ENCODE measurements at places on chromosomes 4 and X.

- DNase-seq, result no peak
Measured at GRCh38 chr4:1903035-1903434, 31.8 kb downstream of the NSD2 start.

DNA sequence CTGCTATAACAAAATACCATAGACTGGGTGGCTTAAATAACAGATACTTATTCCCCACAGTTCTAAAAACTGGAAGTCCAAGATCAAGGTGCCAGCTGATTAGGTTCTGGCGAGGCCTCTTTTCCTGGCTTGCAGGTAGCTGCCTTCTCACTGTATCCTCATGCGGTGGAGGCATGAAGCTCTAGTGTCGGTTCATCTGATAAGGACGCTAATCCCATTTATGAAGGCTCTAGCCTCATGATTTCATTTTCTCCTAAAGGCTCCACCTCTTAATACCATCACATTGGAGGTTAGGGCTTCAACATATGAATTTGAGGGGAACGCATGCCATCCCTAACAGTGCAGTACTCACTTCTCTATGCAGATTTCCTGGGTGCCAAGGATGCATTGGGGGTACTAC is 57.9 kb upstream of the STIM2 start:
- DNase-seq, result no peak

GRCh38 chr4:21195682-21196081 is 495.4 kb downstream of the PACRGL start:
- DNase-seq, result no peak

DNA sequence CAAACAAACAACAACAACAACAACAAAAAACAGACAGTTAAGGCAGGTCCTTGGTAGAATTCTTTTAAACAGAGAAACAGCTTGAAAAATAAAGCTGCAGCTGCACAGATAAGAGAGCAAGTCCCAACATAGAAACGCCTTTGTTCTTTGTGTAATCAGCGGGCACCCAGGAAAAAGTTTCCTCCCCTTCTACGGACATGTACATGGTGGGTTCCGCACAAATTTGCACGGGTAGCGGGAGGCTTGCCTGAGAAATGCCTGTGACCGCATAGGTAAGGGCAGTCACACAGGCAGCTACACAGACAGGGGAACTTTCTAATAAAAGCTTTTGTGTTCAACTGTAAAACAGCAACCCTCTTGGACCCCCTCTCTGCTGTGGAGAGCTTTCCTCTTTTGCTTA is 25.7 kb upstream of the CT47A1 start:
- DNase-seq, result no peak

DNA sequence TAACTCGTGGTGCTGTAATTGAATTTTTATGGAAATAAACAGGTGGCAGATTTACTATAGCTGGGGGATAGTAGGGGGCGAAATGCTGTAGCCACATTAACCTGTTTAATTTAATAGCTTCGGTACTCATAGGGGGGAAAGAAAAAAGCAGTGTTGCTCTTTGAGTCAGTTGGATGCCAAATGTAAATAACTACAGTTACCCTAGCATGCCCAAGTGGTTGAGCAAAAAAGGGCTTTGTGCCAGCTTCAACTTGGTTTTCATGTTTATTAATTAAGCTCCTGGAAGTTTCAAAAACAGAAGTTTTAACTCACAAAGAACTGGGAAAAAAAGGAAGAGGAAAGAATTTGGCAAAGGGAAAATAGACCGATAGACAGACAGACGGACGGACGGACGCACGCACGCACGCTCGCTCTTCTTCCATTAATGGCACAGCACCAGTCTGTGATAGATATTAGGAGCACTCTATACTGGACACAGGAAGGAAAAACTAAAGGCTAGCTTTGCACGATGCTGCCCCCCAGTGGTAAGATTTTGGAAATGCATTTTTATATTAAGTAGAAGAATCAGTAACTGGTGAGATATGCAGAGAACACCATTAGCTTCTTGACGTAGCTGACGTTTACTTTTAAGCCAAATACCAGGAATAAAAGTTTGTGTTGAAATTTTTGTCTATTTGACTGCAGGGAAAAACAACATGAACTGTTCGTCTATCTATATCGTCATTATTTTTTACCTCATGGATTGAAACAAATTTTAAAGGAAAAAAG is 151.8 kb downstream of the SLC7A11 start:
- no peak for DNase-seq

DNA sequence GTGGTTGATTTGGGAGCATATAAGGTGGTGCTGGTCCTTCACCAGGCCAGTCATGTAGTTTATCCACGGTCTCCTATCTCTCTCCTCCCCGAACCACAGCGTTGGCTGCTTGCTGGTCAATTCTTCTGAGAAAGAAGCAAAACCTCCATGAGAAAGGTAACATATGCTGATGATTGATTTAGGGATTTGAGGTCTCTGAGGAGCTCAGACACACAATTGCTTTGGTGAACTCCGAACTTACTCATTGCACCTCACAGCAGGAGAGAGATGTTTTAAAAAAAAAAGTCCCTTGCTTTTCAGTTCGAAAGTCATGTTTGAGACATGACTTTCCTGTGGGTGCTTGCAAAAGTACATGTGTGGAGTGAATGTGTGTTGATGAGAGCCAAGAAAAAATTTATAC is 100.2 kb downstream of the TSPAN7 start:
- DNase-seq, result no peak

DNA sequence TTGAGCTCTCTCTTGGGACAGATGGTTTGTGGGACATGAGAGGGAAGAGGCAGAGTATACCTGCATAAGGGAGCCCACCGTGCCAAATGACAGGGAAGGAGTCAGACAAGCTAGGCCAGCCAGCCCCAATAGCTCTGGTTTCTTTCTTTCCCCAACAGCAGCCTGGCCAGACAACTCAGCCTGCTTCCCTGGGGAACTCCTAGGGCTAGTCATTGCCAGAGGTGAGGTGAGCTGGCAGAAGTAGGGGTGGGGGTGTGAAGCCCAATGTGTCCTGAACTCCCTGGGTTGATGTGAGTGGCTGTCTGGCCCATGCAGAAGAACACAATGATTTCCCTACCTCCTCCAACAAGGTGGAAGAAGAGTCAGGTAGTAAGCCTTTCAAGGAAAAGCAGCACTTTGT is 135.5 kb downstream of the AMMECR1 start:
- DNase-seq, result no peak

- DNase-seq, result no peak
Measured at GRCh38 chr4:5137927-5138326, 86.6 kb downstream of the STK32B start.

DNA sequence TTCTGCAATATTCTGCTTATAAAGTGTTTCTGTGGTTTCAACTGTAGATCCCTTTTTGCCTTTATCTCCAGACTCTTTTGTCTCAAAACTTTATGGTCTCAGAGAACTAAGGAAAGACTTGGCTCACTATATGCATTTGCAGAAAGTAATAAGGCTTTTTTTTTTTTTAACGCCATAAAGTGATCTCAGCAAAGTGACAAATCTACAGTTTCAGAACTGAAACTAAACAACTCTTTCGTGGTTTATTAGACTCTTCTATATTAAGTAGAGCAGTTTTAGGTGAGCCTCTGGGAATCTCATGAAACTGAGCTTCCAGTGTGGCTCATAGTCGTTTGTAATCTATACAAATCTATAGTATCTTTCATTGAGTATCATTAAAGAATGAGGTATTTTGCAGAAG is 15.3 kb downstream of the ATP7A start:
- DNase-seq, result no peak

- DNase-seq, result no peak
Measured at GRCh38 chrX:42818151-42818921, 40.4 kb upstream of the PPP1R2C start.

DNA sequence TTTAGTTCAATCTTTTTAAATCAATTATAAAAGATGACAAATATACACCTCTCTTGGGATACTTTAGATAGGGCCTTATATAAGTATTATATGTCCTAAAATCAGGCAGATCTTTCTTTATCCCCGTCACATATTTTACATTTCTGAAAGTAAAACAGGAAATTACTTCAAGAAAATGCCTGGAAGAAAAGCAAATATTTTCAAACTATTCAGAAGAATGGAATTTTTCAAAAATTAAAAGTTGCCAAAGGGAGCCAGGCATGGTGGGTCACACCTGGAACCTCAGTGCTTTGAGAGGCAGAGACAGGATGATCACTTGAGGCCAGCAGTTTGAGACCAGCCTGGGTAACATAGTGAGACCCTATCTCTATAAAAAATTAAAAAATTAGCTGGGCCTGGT is 34.4 kb downstream of the MGARP start:
- no peak for DNase-seq
